ENCODE measurements at places on chromosomes 6 and 20.

GRCh38 chr6:79188885-79189480 is 45.5 kb downstream of the HMGN3 start:
- no peak for DNase-seq

GRCh38 chr6:37491171-37491829 is 8.4 kb downstream of the CCDC167 start:
- DNase-seq = no peak

DNA sequence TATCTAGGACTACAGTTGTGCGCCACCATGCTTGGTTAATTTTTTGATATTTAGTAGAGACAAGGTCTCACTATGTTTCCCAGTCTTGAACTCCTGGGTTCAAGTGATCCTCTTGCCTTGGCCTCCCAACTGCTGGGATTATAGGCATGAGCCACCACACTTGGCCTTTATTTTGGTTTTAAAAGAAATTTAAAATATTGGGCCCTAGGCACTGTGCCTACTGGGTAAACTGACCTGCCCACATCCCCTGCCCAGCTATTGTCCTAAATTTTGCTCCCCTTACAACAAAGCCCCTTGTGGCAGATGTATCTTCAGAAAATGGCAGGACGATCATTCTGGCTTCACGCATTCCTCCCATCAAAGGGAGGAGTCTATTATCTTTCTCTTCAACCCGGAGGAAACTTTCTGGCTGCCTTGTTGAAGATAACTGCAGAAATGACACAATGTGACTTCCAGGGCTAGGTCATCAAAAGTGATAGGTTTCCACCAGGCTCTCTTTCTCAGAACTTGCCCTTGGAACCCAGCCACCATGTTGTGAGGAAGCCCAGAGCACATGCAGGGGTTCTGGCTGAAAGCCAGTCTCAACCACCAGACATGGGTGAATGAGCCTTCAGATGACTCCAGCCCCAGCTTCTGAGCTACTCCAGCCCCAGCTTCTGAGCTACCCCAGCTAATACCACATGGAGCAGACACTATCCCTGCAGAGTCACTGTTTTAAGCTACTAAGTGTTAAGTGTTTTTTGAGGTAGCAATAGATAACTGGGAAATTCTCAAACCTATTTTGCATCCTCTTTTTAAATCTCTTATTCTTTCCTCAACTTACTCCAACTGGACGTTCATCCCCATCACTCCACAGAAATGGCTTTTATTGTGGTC is 4.6 kb upstream of the GUCA1B start:
- DNase-seq = no peak

- DNase-seq = no peak
Observed at GRCh38 chr6:62645274-62645673, 359.2 kb upstream of the KHDRBS2 start.

- no peak for DNase-seq
Observed at GRCh38 chr6:113842165-113842564, 15.0 kb upstream of the MARCKS start.

GRCh38 chr6:32842690-32843089 is 1.2 kb downstream of the PSMB8 start:
- DNase-seq = no peak

- DNase-seq = no peak
Observed at GRCh38 chr6:67888886-67889681, 746.0 kb upstream of the ADGRB3 start.

GRCh38 chr20:48629069-48629959 is 198.5 kb downstream of the PREX1 start:
- no peak for DNase-seq

DNA sequence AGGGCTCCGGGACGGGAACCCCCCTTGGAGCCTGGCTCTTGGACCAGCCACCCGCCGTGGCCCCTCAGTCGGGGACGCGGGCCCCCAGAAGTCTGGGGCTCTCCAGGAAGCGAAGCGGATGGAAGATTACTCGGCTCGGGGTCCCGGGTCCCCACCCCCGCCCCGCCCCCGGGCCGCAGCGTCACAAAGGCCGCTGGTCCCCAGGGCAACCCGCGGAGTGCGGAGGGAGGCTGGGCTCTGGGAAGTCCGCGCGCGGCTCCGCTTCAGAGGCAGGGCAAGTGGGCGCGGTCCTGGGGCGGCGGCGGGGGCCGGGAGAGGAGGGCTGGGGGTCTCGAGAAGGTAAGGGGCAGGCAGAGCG is at the start of gene FNDC11:
TSS of gene FNDC11 (plus strand) at position 227 of the 358 bp plus-strand sequence. CDS start 1,505 bp downstream, outside the sequence.
- peak; percentile 63 for DNase-seq

DNA sequence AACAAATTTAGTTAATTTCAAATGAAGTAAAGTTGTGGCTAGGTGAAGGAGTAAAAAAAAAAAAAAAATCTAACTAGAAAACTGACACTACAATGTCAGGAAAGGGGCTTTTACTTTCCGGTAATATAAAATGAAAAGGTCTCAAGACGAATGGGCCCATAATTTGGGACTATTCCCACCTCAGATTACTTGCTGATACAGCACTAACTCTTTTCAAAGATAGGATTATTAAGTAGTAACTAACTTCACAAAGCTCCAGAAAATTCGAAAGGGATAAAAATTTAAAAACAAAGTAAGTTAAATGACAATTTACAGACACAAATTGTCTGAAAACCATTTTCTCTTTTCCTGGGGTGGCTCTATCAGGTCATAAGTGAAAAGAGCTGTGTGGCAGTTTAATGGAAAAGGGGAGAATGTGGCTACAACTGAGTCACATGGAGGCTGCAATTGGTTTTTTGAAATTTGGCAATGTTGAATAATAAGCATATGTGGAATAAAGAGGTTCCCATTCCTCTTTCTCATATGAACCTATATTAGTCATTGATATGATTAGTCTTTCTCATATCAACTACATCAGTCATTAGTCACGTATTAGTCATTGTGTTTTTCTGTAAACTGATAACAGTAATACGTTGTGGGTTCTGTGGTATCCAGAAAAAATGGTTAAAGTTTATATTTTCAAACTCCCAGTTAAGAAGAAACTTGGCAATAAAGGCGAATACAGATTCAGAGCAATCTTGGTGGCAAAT is 78.0 kb downstream of the RWDD2A start:
- DNase-seq = no peak

GRCh38 chr6:106974336-106974998 is at the start of gene CD24:
CD24 (minus strand) TSS chr6:106974729; CDS start chr6:106974646, 83 bp downstream.
- DNase-seq = peak; percentile 83

DNA sequence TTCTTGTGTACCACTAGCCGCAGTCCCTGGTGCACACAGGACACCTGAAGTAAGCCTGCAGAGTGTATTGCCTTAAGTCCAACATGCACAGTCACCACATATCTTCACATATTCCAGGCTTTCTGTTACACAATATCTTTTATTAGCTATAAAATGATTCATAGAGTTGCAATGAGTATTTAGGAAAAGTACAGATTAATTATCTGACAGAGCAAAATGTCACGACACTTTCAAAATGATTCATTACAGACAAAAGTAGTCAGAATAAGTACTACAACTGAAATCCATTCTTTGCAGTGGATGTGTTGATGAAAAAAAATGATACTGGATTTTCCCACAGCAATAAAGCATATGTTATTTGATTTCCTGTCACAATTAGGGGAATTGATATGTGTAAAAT is 199.5 kb upstream of the ASCC3 start:
- no peak for DNase-seq

- DNase-seq = no peak
Observed at GRCh38 chr6:114435985-114436384, 93.2 kb upstream of the HS3ST5 start.

DNA sequence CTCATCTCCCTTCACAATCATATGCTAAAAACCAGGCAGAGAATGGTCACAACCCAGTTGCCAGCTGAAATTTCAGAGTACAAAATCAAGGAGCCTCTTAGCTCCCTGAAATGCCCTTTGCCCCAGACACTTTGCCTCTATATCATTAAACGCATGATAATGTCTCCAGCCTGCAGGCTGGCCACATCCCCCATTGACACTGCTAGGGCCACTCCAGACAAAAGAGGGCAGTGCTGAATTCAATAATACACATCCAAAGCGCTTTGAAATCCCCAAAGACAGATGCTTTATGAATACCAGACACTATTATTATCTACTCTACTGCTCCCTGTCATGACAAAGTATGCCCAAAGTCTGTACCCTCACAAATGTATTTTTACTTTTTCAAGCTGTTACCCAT is 348.3 kb upstream of the POU3F2 start:
- no peak for DNase-seq

GRCh38 chr6:52990342-52990741 is 4.7 kb downstream of the GSTA4 start:
- DNase-seq = peak; percentile 27

- DNase-seq = no peak
Observed at GRCh38 chr6:44725070-44725469, 337.6 kb downstream of the CDC5L start.

DNA sequence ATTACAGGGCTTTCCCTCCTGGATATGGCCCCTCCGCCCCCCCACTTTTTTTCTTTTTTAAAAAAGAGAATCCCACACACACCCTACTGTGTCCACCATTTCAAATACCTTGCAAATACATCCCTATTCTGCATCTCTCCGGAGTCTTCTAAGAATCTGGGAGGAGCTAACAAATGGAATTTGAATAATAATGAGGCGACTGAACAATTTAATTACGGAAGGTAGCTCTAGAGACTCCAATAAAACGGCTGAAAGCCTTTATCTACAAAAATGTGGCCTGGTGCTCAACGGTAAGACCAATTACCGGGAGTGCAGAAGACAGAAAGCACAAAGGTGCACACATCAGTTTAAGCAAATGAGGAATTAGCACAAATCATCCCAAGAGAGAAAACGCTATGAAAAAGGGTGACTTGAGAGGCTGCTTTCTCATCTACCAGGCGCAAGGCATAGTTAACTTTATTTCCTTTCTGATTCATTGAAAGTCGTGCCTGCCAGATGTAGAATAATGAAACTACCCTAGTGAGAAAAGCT is 1.8 kb downstream of the RRAGD start:
- DNase-seq = no peak

- DNase-seq = no peak
Observed at GRCh38 chr6:41256383-41256782, 28.2 kb downstream of the TREML4 start.

- no peak for DNase-seq
Observed at GRCh38 chr6:15480525-15480924, 182.3 kb downstream of the DTNBP1 start.

GRCh38 chr20:11376420-11376819 is 541.3 kb upstream of the BTBD3 start:
- no peak for DNase-seq

DNA sequence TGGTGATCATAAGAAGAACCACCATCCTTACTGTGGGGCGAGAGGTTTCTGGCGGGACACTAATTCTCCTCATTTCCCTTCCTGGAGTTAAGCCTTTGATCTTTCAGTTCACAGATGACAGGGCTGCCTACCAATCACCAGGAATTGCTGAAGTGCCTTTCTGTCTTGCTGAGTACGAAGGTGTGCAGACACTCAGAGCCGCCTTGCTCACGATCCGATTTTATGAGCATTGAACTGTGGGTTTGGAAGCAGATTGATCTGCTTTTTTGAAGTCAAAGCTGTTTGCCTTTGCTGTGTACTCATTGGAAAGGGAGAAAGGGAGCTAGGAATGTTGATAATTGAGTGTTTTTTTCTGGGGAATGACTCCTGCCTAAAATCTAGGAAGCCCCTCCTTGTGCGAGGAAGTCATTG is 129.1 kb upstream of the SALL4 start:
- no peak for DNase-seq

- DNase-seq = no peak
Observed at GRCh38 chr6:128124713-128125112, 223.9 kb upstream of the THEMIS start.

DNA sequence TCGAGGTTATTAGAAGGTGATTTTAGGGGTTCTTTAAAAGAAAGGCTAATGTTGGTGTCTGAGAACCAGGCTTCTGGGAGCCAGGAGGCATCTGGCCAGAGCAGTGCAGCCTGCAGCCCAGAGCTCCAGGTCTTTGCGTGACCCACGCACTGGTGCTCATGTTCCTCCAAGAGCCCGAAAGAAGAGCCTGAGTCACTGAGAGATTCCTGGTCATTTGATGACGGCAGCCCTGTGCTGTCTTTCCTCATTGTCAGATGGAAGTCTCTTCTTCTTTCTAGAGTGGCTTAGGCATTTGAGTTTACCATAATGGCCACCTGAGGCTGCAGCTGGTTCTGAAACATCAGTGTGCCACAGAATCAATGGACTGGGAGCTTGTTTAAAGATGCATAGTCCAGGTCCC is 46.4 kb downstream of the CD109 start:
- DNase-seq = no peak

DNA sequence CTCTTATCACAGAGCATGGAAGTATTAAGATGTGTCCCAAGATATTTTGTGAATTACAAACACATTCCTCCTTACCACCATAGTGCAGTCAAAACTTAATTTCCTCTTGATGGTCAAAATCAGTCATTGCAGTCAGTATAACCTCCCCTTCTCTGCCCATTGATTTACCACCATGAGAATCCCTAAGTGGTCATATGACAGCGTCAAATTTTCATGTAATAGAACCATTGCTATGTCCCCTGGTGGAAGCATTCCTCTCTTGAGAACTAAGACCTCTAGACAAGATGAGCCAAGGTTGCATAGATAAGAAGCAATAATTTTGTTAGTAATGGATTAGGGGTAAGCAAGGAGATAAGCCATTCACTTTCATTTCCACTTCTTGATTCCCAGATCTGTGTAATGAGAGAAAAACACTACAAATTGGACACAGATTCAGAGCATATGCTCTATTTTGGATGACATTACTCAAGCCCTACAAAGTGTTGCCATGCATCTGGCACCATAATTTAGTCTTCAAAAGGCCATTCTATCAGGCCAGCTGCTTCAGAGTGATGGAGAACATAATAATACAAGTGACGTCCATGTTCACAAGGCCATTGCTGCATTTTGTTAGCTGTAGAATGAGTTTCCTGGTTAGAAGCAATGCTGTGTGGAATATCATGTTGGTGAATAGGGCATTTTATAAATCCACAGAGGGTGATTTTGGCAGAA is 49.6 kb upstream of the PDE7B start:
- no peak for DNase-seq

- DNase-seq = no peak
Observed at GRCh38 chr6:109429496-109429895, 10.9 kb downstream of the PPIL6 start.

GRCh38 chr6:67914419-67914818 is 720.7 kb upstream of the ADGRB3 start:
- no peak for DNase-seq

- DNase-seq = no peak
Observed at GRCh38 chr20:22418738-22419137, 165.6 kb downstream of the FOXA2 start.

DNA sequence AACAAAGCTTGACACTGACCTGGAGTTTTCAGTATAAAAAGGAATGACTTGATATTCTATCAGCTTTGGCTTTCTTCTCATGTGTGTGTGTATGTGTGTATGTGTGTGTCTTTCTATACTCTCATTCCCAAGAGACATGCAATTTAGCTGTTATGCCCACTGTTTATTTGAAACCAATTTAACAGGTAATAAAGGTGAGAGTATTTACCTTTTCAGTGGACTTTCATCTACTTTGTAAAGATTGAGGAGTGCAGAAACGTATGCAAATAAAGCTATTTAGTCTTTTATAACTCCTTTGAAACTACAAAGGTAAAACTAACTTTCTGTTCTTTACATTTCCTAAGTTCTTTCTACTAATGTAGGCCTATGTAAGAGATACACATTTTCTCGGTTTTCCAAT is 103.5 kb upstream of the HS3ST5 start:
- DNase-seq = no peak

GRCh38 chr20:37636212-37636975 is 57.4 kb upstream of the CTNNBL1 start:
- DNase-seq = no peak

- DNase-seq = no peak
Observed at GRCh38 chr6:55694148-55694547, 115.2 kb upstream of the HMGCLL1 start.

- no peak for DNase-seq
Observed at GRCh38 chr6:161379834-161380582, 106.1 kb upstream of the AGPAT4 start.

- no peak for DNase-seq
Observed at GRCh38 chr6:12024699-12025434, 12.8 kb downstream of the HIVEP1 start.

Measured in transverse colon (tissue), 4 donors.